Smooth muscle cell of the brain vasculature (primary cell): ENCODE measurements at places on chromosomes 12 and 14.

DNA sequence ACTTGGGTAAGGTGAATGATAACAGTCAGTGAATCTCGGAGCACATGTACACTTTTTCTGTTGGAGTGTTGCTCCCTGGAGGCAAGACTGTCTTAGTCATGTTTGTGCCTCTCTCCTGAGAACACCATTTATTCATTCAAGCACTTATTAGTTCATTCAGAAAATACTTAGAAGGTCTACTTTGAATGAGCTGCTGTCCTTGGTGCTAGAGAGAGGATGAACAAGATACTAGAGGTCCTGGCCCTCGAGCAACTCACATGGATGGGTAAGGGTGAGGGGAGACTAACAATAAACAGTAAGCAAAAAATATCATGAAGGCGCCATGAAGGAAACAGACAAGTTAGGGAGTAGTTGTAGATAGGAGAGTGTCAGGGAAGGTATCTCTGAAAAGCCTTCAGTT lies 17.1 kb upstream of the SAMD4A start:
- DNase-seq, result no peak

DNA sequence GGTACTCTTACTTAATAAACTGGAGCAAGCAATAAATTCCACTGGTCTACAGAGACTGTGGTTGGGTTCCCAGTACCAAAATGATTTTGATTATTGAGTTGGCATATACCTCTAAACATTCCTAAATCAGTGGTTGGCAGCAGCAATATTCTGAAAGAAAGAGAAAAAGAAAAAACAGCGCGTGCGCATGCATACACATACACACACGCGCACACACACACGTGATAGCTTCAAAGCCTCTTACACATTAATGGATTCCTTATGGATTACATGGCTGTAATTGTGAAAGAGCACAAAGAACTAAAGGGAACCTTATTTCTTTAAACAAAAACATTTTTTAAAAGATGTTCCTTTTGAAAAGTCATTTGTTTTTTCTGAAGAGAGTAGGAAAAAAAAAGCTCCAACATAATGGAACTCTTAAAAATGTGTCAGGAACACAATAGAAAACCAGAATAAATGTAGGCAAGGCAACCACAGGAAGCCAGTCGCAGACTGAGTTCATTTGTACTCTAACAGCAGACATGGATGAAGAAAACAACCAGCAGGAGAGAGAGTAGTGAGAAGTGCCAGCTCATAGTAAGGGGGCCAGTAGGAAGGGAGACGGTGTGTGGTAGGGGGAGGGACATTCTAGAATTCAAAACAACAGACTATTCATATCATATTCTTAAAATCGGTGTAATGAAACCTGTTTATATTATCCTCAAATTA lies 80.0 kb downstream of the DRAM1 start:
- no peak for DNase-seq

DNA sequence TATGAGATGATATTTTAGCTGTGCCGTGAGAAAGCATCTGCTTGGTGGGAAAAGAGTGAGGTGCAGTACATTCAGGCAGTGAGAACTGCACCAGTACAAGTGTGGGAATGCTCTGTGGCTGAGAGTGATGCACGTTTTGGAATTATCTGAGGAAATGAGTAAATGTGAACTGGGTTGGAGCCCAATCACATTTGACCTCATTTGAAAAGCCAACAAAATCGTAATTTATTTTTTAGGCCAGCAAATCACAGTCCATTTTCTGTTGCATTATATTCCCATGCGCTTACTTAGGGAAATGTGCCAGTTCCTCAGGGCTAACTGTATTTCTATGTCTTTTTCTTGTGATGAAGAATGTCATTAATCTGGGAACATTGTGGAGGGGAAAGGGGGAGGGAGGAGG lies 77.3 kb downstream of the SNAPC1 start:
- no peak for DNase-seq

DNA sequence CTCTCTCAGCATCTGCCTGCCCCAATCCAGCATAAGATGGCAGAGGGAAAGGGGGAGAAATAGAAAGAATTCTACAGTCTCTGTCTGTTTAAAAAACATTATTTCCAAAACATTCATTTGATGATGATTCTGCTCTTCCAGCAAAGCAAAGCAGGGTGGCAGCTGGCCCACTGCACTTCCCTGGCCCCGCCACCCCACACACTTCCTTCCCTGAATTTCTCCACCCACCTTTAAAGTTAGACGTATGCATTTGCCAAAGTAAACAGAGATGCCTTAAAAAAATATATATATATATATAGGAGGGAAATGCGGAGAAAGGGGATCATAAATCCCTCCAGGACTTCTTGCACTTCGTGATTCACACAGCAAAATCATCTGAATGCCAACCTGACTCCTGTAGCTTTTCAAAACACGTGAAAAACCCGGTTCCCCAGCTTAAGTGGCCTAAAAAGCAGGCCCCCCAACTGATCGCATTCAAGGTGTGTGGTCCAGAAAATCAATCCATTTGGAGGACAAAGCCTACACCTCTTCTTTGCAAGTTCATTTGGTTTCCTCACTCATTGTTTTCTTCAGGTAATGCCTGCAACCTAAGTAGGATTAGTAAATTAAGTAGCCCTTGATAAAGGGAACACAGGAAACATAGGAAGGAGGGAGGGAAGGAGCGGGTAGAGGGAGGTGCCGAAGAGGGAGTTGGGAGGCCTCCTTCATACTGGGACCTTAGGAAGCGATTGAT lies 68.8 kb downstream of the LLPH start:
- DNase-seq, result no peak

GRCh38 chr12:11777451-11777850 lies 128.0 kb downstream of the ETV6 start:
- no peak for DNase-seq

DNA sequence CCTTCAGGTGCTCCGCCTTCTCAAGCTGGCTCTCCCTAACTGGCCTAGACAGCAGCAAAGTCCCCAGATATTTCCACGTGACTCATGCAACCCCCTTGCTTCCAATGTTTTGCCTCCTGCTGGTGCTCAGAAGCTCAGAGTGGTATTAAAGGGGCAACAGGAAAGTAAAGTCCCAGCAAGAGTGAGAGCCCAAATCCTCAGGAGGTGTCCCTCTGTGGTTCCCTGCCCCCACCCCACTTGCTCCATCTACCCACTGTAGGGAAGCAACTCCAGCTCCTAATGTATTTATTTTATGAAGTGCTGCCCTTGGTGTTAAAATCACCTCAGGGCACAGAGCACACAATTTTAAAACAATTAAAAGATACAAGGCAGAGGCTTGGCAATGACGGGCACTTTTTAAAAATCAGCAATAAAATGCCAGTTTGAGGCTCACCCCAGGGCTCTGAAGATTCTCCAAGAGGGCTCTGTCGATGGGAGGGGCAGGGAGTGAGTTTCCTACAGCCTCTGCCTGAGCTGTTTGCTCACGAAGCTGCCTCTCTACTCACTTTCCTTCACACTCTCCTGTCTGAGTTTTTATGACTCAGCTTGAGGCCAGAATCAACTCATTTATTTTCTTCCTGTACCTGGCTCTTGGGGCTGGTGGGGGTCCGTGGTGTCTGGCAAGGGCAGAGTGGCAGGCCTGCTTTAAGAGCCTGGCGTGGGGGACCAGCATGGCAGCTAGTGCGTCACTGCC lies 81.9 kb upstream of the MAX start:
- no peak for DNase-seq

- no peak for DNase-seq
These were observed 2.3 kb downstream of the PTMS start for GRCh38 chr12:6768437-6768914.

GRCh38 chr14:91232052-91232451 lies 12.5 kb downstream of the GPR68 start:
- DNase-seq, result no peak

- DNase-seq, result no peak
These were observed 17.8 kb upstream of the MLEC start for GRCh38 chr12:120668868-120669840.

DNA sequence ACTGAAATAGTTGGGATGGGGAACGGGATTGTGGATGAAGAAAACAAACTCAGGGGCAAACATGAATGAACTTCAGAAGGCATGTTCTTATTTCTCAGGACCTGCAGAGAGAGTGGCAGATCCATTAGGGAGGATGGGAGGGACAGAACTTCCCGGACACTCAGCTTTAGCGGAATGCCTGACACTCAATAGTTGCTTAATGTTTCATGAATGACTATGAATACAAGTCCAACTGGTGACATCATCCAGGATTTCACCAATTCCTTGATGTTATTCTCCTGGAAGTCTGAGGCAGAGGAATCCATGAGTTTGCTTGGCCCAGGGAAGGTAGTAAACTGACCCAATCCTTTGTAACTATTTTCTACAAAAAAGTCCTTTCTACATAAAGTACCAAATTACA lies 37.8 kb upstream of the LRRC10 start:
- no peak for DNase-seq

DNA sequence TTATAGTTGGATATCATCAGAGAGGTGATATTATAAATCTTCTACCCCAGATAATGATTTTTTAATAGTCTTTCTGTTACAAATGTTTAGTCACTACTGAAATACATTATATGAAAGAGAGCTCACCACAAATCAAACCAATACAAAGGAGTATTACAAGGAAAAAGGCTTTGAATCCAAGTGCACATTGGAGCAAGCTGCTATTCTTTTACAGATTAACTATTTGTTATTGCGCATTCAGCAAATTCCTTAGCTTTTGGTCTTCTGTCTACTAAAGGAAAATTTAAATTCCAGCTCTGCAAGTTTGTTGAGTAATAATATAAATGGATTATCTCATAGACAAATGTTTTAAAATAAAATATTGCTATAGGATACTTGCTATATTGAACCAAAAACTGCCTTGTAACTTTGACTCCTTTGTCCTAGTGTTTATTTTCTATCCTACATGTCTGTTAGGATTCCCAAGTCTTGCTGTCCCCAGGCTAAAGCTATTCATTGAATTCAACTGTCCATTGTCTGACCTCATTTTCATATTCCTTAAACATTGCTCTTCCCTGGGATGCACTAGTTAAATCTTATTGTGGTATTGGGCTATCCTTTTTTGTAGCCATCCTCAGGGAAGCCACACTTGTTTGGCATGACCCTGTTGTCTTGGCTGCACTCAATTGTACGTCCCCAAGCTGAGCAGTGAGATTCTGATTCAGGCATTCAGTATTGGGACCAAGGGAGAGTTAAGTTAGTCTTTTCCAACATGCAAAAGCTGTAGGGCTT lies 41.5 kb downstream of the PDE3A start:
- no peak for DNase-seq

- no peak for DNase-seq
These were observed 6.1 kb upstream of the PSMA3 start for GRCh38 chr14:58238252-58239243.

DNA sequence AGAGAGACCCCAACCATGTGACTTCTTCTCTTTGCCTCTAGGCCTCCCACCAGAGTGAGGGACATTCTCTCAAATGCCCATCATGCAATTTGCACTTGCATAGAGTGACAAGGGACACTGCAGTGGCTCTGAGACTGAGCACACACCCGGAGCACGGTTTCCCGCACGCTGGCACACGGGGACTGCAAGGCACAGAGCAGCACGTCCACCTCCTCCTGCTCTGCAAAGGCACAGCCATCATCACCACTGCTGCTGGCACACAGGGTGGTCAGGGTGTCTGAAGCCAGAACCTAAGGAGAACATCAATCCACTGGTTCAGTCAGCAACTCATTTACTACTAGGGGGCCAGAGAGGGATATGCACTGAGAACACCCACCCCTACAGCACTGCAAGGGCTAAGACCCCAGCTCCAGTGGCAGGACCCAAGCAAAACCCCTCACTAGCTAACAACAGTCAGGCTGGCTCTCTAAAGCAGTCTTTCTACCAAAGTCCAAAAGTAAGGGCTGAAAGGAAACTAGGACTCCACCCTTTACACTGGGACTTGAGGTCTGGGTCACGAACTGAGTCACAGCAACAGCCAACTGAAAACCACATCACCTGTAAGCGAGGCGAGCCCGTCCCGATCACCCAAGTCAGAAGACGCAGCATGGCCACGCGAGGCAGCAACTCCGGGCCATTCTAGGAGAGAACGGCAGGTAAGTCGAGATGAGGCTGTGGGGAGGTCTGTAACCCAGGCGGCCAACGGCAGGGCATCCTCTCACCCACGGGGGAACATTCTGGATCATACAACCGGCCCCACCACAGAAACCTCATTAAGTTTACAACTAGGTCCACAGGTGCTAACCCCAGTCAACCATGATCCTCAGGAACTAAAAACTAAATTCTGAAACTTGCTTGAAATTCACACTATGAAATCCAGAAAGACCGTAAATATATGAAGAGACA lies 37.9 kb downstream of the GCN1 start:
- DNase-seq, result no peak

DNA sequence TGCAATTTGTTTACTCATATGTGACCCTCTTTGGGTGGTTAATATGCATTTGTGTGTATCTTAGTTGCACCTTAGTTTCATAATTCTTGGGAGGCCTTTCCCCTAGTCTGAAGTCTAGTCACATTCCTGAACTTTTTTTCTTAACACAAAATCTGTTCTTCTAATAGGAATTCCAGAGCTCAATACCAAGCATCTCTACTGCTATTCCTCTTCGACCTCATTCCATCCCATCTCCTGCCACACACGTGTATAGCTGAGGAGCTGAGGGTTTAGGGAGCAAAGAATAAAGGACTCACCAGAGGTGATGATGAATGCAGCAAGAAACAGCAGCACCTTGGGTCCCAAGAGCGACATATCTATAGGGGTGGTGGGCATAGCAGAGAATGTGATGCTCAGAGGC lies 875 bp downstream of the MFAP5 start:
- DNase-seq, result no peak

DNA sequence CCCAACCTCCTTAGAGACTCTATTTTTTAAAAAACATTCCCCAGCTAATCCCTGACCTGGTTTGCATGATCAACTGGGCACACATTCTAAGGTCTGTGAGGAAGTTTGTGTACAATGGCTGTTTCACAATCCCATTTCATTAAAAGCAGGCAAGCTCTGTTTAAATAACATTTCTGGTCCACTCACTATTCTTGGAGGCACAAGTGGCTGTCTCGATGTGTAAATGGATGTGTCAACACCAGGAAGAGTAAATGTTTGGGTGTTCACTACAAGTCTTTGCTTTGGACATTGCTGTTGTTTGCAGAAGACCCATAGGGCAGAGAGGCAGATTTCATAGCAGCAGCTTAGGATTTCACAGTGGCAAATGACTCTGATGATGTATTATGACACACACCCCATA lies 98.3 kb downstream of the PDZRN4 start:
- DNase-seq, result no peak

GRCh38 chr12:47144769-47145168 lies 65.0 kb upstream of the AMIGO2 start:
- DNase-seq, result no peak

GRCh38 chr12:109815757-109816617 lies 17.2 kb downstream of the TRPV4 start:
- DNase-seq, result no peak

- DNase-seq, result no peak
These were observed 183.3 kb upstream of the KRR1 start for GRCh38 chr12:75694534-75695268.

GRCh38 chr14:24798911-24799462 lies 165.0 kb upstream of the GZMB start:
- DNase-seq, result no peak
